ENCODE measurements at places on chromosomes 7 and 10. TPM values are rescaled to one million over a fixed set of nuclear protein-coding genes. Genes with fewer than 3 reads are reported as not detected.

Gene UNC5B
- total RNA-seq: not detected

Gene IFIT1B
- not detected for total RNA-seq

Gene GRID2IP
- total RNA-seq: 0.18 TPM

Gene GRM8
- not detected for total RNA-seq

Gene VDAC2
- total RNA-seq: 117 TPM

Gene DYNC1I1
- 0.12 TPM for total RNA-seq

Gene DDC
- not detected for total RNA-seq

Gene CD36
- total RNA-seq: 8.7 TPM

All from T-helper 17 cell (primary cell).